ENCODE measurements at places on chromosomes 13 and 19.

- DNase-seq: no peak
Measured at GRCh38 chr19:35925501-35925900, 10.7 kb upstream of the LRFN3 start.

GRCh38 chr13:78636495-78636894, 22.5 kb downstream of the OBI1 start:
- DNase-seq: no peak

DNA sequence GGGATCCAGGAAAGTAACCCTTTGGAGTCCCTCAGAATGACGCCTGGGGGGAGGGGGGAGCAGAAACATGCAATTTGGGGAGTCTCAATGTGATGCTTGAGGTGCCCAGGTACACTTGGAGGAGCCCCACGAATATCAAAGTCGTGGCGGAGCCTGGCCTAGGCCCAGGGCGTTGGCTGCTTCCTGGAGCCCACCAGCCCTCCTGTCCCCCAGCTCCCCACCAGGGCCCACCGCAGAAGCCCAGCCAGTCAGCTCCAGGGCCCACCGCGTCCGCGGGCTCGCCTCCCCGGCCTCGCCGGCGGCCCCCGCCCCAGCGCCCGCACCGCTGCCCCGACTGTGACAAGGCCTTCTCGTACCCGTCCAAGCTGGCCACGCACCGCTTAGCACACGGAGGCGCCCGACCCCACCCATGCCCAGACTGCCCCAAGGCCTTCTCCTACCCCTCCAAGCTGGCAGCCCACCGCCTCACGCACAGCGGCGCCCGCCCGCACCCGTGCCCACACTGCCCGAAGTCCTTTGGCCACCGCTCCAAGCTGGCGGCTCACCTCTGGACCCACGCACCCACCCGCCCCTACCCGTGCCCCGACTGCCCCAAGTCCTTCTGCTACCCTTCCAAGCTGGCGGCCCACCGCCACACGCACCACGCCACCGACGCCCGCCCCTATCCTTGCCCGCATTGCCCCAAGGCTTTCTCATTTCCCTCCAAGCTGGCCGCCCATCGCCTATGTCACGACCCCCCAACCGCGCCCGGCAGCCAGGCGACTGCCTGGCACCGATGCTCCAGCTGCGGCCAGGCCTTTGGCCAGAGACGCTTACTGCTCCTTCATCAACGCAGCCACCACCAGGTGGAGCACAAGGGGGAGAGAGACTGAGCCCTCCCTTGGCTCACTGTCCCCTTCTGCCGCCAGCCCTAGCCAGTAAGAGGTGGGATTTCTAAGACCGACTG, 2.1 kb downstream of the ZNF575 start:
- DNase-seq: peak; percentile 24

- DNase-seq: no peak
Measured at GRCh38 chr19:42021185-42021584, 27.2 kb upstream of the ATP1A3 start.

DNA sequence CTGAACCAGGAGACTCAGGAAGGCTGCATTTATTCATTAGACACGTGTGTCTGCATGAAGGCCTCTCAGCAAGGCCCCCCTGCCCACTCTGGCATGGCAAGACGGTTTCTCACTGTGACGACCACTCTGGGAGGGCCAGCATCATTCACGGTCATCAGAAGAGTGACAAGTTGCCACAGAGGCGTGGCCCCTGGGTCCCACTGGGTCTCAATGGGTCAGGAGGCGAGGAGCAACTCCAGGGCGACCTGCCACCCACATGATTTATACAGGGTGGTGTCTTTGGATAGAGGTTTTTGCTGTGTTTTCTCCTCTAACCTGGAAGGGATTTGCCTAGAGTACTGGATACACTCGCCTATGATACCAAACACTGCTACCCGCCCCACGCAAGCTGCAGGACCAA, 60.7 kb downstream of the KLF2 start:
- no peak for DNase-seq

DNA sequence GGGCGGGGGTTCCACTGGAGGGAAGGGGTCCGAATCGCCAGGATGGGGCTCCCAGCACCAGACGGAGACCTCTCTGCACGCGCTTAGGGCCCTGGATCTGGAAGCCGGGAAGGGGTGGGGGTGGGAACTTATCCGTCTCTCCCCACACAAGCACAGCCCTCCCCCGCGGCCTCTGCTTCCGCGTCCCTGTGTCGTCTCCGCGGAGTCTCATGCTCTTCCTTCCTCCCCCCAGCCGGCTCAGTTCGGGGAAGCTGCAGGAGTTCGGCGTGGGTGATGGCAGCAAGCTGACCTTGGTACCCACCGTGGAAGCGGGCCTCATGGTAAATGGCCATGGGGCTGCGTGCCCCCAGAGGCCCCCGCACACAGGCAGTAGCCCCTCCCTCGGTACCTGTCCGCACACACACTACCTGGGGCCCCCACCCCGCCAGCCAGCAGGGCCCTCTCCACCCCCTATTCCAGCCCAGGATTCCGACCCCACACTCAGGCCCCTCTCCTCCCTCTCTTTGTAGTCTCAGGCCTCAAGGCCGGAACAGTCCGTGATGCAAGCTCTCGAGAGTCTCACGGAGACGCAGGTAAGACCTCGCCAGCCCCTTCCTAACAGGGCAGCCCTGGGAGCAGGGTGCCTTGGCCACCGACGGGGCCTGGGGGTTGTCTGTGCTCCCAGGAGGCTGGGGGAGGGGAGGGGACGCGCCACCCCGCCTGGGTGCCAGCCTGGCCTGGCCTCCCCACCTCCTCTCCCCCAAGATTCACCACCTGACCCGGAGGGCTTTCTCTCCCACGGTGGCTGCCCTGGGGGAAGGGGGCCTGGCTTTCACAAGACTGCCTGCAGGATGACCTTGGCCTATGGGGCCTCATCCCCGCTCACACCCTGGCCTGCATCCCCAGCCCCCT, 3.2 kb downstream of the MIDN start:
- DNase-seq: peak; percentile 71

GRCh38 chr19:48553676-48554384, 1.9 kb downstream of the SULT2B1 start:
- DNase-seq: no peak

DNA sequence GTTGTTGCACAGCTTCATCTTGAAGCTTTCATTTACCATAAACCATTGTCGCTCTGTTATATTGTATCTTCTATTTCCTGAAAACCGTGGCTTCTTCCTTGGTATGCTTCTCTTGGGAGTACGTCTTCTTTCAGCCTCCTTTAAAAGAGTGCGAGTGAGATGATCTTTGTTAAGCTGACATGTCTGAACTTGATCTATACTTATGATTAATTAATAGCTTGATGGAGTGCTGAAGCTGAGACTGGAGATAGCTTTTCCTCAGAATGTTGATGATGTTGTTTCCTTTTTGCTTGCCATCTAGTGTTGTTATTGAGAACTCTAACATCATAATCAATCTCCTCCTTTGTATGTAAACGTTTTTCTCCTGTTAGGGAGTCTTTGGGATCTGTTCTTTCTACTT, 529.3 kb upstream of the SPRY2 start:
- no peak for DNase-seq

DNA sequence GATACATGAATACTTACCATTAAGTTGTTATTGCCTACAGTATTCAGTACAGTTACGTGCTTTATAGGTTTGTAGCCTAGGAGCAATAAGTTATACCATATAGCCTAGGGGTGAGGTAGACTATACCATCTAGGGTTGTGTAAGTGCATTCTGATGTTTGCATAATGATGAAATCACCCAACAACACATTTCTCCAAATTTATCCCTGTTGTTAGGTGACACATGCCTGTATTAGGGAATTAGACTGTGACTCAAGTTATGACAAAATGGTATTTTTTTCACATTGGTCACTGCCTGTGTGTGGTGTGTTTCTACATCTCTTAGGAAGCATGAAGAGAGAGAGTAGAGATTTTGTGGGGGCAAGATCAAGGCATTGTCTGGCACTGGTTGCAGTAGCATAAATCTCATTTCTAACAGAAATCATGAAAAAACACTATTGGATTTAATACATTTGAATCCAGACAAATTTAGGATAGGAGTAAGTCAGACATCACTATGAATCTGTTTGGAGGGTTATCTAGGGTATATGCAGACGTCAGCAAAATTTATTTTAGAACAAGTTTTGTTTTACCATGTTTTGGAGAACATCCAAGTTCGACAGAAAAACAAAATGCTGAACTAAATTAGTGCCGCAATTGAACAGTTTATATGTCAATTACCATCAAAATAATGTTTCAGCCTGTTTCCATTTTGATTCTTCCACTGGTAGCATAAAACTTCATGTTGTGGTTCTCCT, 332.1 kb downstream of the LMO7 start:
- no peak for DNase-seq

DNA sequence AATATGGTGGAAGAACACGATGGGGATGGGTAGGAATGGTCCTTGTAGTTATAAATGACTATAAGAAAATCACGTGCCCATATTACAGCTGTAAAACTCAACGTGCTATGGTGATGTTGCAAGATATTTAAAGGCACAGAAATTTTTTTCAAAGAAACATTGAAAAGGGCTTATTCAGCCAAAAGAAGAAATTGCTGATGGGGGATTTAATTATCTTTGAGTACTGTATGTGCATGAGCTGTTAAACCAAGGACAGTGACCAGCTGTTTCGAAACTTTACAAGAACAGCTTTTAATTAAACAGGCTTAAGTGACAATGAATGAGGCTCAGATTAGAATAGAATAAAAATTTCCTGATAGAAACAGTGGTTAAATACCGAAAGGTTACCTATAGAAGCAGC, 339.0 kb downstream of the HS6ST3 start:
- DNase-seq: no peak

DNA sequence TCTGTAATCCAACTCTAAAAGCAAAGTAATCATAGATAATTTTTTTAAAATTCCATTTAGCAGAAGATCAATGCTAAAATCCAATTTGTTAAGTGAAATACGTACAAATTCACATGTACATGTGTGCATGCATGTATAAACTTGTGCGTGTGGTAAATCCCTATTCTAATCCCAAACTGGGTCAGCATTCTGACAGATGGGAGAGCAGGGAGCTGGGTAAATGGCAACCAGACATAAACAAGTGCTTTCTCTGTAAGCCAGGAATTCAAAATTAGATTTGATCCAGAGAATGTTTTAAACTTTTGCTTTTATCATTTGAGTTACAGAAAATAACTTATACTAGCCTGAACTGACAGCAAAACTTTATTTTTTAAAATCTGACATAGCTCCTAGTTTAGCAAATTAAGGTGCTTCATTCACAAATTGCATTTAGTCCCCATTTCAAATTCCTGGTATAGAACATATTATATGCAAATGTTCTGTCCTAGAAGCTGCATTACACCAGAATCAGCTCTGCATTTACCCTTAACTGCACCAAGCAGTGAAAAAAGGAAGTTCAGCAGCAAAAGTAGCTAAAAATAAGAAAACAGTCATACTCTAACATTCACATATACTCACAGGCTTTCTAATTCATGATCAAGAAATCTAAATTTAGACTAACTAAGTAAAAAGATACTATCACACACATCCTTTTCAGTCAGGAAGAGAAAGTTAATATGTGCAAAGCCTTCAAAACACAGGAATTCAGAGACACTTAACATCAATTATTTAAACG, 32.6 kb downstream of the UBL3 start:
- no peak for DNase-seq

DNA sequence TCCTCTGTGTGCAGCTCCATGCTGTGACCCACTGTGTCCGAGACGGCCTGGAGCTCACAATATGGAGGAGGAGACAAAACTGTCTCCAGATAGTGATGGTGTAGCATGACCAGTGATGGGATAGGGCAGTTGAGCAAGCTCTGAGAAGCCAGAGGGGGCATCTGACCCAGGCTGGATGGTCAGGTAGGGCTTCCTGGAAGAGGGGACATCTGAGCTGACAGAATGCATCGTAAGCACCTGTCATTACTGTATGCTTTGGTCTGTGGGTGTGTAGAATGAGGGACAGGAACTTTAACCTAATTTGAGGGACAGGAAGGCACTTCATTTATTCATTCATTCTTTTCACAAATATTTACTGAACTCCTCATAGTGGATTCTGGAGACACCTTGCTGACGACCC, 6.5 kb upstream of the TOMM40 start:
- no peak for DNase-seq

GRCh38 chr13:100510208-100510957, 78.2 kb downstream of the GGACT start:
- DNase-seq: no peak

DNA sequence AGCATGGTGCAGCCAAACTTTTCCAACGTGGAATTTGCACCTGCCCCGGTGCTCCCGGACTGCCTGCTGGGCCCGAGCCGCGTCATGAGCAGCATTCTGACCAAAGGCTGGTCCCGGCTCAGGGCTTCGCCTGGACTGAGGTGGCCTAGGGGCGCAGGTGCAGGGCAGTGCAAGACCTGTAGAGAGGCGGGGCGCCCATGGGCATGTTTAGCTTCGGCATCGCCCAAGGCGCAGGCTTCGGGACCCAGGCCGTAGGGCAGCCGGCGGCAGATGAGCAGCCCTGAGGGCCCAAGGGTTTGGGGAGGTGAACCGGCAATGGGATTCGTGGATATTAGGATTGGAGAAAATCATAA, 23.8 kb downstream of the LRFN3 start:
- DNase-seq: no peak

DNA sequence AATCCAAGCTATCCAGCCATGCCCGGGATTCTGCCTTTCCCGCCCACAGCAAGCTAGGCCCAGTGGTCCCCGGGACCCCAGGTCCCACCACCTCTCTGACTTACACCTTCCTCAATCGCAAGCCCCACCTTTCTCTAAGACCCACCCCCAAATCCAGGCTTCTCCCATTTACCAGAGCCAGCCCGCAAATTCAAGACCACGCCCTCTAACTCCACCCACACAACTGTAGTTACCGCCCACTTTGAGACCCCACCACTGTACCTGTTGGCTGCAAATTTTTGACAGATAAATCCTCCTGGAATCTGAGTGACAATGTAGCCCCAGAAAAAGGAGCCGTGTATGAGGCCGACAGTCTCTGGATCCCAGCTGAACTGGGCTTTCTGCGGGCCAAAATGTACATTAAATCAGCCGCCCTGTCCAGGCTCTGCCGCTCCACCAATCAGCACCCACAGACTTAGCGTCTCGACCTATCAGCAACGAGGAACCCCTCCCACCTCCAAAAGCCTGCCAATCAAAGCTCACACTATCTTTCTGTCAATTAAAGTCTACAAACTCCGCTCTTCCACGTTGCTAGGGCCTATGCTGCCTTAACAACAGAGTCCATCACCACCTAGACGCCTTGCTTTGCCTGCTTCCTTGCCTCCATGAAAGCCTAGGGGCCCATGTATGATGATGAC, 6.3 kb downstream of the SLC17A7 start:
- DNase-seq: no peak

GRCh38 chr13:114103801-114104654, 28.4 kb downstream of the RASA3 start:
- DNase-seq: no peak

DNA sequence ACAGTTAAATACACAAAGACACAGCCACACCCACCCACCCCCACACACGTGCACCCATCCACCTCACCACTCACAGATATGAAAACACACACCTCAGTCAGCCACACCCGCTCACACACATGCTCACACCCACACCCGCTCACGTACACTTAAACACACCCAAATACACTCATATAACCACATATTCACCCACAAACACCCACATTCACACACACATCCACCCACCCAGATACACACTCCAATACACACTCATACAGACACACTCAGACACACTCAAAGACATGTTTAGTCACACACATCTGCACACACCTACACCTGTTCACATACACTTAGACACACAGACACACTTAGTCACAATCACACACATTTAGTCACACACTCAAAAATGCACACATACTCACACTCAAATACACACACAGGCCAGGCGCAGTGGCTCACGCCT, 30.6 kb downstream of the ADGRL1 start:
- no peak for DNase-seq

- DNase-seq: peak; percentile 51
Measured at GRCh38 chr19:17184371-17184841, 30.8 kb upstream of the USE1 start.

GRCh38 chr13:112442483-112443090, 66.4 kb downstream of the SPACA7 start:
- no peak for DNase-seq
